ENCODE measurements at places on chromosomes 7 and 10.
A peak's percentile ranks its signal among the peaks of the same experiment; 100 is the strongest.

- no peak for DNase-seq
These were observed 4.6 kb upstream of the ADCYAP1R1 start for GRCh38 chr7:31047313-31048146.

DNA sequence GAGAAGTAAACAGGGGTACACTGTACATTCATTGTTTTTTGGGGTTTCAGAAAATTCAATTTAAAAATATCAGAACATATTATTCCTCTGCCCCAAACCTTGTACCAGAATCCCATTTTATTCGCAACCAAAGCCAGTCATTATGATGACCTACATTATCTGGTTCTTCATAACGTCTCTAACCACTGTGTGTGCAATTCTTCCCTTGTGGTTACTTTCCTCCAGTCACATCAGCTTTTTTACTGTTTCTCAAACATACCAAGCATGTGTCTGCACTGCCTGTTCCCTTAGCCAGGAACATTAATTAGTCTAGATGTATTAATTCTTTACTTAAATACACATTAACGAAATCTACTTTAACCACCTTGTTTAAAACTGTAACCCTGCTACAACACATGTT is 64.8 kb downstream of the THSD7A start:
- no peak for DNase-seq

- DNase-seq, result peak; percentile 63
These were observed 541 bp downstream of the ELMO1 start for GRCh38 chr7:37448011-37448635.

DNA sequence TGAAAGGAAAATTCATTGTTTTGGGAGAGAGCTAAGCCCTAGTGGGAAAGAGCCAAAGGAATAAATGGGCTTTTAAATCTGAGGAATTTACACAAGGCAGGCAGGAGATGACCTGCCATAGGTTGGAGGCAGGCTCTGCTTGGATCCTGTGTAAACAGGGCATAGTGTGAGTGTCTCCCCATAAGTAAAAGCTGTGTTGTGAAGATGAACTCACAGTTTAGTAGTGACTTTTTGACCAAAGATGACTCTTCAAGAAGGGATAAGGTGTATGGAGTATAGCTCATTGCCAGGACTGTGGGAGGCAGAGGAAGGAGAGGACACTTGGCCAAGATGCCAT is 63.2 kb downstream of the KAT6B start:
- no peak for DNase-seq

DNA sequence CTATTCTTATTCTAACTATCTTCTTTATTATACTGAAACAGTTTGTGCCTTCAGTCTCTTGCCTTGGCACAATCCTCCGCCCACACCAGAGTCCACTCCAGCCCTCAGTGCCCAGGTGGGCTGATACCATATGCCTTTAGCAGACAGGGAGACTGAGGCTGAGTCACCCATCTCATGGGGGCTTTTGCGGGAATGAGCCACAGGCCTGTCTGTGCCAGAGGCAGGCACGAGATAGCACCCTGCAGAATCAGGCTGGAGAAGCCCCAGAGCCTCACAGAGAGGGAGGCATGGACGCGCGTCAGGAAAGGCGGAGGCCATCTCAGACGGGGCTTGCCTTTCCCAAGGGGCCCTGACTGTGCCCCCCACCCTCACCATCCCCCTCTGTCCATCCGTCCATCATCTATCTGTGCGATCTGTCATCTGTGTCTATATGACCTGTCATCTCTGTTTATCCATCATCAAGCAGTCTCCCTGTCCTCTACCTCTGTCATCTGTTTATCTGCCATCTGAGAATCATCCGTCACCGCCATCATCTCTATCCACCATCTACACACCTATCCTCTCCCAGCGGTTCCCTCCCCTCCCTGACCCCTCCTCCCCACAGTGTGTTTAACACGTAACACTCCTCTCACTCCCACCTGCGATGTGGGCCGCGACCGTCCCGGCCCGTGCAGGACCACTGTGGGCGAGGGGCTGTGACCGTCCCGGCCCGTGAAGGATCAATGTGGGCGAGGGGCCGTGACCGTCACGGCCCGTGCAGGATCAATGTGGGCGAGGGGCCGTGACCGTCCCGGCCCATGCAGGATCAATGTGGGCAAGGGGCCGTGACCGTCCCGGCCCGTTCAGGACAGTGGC is 7.3 kb upstream of the ADAP1 start:
- no peak for DNase-seq

DNA sequence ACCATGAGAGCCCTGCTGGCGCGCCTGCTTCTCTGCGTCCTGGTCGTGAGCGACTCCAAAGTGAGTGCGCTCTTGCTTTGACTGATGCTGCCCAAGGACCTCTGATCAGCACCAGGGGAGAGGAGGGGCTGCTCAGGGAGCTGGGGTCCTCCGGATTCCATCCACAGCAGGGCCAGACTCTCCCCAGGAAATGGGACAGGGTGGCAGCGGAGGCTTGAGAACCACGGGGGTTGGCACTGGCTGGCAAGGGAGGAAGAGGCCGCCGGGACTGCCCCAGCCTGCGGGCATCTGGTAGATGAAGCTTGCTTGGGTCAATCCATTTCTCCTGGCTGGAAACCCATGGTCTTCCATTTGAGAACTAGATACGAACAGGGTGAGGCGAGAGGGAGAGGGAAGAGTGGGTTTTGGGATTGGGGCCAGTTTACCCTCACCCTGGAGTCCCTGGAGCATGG is 647 bp downstream of the PLAU start:
- no peak for DNase-seq

DNA sequence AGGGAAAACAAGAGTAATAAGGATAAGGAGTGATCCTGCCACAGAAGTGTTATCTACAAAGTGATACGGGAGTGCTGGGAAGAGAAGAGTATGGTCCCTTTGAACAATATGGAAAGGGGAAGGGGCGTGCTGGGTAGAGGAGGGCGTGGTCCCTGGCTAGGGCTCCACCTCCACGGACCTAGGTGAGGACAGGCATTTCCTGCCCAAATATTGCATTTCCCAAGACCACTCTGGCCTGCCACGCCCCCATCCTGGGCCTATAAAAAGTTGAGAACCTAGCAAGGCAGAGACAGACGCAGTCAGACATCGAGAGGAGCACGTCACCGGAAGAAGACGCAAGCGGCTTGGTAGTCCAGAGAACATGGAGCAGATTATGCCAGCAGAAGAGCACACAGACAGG is 22.8 kb downstream of the VSTM4 start:
- DNase-seq, result no peak

DNA sequence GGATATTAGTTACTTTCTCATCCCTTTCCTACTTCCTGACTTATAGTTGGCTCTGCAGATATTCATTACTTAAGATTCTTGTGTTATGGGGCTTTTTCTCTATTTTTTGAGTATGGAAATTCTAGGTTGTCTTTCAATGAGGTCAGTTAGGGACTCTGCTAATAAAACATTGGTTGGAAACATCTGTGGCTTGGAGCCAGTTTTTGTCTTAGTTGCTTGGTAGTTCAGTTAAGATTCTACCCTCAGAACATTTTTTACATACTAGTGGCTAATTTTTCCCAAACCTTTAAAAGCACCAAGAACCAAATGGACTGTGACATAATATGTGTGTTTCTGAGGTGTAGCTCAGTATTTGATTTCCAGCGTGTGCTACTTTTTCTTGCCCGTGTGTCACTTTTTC is 305.6 kb upstream of the FZD1 start:
- DNase-seq, result no peak

GRCh38 chr10:122213766-122214165 is 57.3 kb upstream of the BTBD16 start:
- DNase-seq, result no peak

DNA sequence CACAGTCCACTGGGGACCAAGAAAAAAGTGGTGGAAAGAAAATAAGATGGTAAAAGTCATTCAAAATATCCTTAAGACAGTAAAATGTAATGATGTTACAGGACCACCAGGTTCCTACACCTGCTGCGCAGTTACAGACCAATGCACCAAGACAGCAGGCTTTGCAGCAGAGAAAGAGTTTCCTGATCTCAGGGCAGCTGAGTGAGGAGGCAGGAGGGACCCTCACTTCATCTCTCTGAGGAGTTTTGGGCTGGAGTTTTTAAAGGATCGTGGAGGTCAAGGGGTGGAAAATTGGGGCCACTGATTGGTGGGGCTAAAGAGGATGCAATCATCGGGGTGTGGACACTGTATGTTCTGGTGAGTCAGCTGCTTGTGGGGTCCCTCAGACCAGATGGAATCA is 100.0 kb downstream of the BMS1 start:
- no peak for DNase-seq

- no peak for DNase-seq
These were observed 118.0 kb downstream of the COBL start for GRCh38 chr7:51198654-51199053.

DNA sequence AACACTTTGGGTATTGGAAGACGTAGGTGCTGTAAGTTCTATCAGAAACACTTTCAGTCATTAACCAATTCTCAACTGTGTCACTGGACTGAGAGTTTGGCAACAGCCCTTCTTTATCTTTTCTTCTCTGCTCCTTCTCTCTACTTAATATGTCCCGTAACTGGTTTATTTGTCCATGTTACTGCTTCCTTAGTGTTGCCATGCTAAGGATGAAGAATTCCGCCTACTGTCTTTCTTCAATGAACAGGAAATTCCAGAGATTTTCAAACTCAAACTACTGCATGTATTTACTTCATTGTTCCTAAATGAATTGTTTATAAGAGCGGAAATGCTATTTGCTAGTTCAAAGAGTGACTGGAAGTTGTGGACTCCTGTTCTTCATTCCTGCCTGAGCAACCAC is 143.7 kb downstream of the TAX1BP1 start:
- no peak for DNase-seq

GRCh38 chr10:52216852-52217251 is 97.2 kb upstream of the DKK1 start:
- DNase-seq, result peak; percentile 62

DNA sequence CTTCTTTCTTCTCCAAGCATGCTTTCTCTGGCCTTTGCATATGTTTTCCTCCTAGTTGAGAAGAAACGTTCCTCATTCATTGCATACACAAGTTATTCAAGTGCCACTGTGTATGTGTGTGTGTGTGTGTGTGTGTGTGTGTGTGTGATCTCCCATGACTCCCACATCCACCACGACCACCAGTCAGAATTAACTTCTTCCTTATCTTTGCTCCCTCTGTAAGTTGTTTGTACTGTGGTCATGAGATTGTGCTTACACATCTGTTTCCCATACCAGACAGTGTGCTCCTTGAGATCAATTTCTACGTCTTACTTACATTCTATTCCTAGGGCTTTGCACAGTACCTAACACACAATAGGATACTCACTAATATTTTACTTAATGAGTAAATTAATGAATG is 22.4 kb upstream of the FAM13C start:
- no peak for DNase-seq

DNA sequence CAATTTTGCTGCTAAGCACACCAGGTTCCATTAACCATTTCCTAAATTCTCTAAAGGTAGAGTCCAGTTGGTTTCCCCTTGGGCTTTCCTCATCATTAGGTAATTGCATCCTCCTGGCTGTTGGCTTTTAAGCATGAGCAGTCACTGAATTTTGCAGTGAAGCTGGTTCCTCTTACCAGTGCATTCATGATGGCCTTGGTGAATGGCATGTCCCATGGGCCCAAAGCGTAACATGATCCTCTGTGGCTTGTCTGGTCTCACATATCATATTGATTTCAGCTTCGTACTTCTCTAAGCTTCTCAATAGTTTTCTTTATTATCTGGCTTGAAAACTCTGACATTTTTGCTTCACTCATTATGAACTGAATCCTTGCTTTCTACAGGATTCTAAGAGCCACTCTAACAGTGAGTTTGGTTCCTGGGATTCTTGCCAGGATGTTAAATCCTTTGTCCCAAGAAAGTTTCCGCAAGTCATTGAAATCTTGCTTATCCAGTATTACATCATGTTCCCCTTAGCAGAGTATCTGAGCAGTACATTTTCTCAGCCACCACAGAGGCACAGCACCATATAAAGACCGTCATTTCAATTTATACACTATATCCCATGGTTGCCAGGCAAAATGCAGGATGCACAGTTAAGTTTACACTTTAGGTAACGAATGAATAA is 134.2 kb downstream of the PTN start:
- no peak for DNase-seq

DNA sequence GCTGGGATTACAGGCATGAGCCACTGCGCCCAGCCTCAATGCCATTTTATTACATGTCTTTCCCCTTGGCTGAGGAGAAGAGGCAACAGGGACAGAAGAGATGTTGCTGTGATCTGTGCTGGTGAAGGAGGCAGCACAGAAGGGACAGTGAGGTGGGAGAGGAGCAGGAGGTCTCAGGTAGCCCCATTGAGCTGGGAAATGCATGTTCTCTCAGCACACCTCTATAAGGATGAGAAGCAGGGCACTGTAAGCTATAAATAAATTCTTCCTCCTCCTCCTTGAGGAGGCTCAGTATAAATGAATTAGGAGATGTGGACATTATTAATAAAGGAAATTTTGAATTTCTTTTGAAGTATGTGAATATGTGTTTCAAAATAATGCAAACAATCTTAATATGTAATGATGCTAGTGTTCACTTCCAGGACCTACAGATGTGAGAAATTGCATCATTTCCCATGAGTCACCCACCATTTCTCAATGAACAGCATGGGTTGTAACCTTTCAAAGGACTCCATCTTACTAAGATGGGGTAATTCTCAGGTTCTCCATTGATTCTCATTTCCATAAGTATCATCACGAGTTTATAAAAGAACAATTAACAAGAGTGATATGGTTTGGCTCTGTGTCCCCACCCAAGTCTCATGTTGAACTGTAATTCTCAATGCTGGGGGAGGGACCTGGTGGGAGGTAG is 88.9 kb upstream of the ODAD2 start:
- DNase-seq, result no peak

GRCh38 chr10:110378006-110378405 is 73.3 kb upstream of the SMNDC1 start:
- DNase-seq, result no peak

GRCh38 chr10:68578974-68579373 is 18.8 kb downstream of the TET1 start:
- DNase-seq, result no peak

GRCh38 chr10:108323274-108323798 is 1158.8 kb upstream of the SORCS1 start:
- DNase-seq, result no peak

DNA sequence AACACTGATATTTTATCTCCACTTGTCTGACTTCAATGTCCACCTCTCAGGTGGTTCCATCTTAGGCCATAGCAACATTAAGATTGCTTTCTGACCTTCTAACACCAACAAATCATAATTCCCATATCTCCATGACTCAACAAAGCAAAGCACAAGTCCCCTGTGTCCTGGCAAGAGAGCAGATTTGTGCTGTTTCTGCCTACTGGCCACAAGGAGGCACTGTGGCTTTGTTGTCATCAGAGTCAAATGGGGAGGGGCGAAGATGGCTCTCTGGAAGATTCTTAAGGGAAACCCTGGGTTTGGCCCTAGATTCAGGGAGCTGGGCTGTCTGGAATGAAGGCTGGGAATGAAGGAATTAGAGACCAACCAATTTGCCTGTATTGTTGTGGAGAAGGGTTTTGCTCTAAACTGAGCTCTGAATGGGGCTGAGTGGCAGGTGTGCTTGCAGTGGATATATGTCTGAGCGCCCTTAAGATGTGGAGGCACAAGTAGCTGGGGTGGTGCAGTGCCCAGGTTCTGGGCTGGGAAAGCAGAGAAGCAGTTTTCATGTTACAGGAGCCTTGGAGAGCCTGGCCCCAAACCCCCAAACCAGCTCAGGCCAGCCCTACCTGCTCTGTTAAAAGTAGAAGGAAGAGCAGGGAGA is 154.8 kb upstream of the PRSS58 start:
- peak; percentile 38 for DNase-seq

- DNase-seq, result no peak
These were observed 24.7 kb upstream of the GJD4 start for GRCh38 chr10:35580423-35580770.

All from germinal center (tissue), 1 donor.